ENCODE measurements at places on chromosomes 4 and X. TPM values are rescaled to one million over a fixed set of nuclear protein-coding genes. Genes with fewer than 3 reads are reported as not detected.

Gene NXF3
- not detected for total RNA-seq

GRCh38 chrX:74670028-74670427 lies 55.6 kb upstream of the RLIM start:
- no peak for DNase-seq
- no peaks in the 10 kb centered on the region for H3K27me3 ChIP-seq
- H3K27ac ChIP-seq, result no peak overlapping the region
- H3K4me1 ChIP-seq, result no peaks in the 10 kb centered on the region
- H3K4me3 ChIP-seq, result no peak overlapping the region

Gene MAMLD1
- total RNA-seq, result 4.0 TPM

DNA sequence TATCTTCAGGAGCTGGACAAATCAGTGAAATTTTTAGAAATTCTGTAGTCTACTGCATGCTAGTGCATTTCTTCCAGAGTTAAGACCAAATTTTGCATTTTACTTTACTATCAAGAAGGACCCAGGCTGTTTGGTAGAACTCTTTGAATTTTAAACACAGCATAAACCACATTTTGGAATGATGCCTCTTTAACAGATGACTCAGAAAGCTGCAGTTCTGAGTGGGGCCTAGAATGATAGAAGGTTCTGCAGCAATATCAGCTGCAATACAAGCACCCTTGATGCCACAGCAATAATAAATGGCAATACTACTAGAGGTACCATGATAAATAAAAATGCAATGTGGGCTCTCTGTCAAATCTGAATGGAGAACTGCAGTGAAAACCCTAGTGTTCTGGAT lies 198.7 kb downstream of the TMA16 start:
- H3K27ac ChIP-seq, result no peak overlapping the region
- no peaks in the 10 kb centered on the region for H3K36me3 ChIP-seq
- DNase-seq, result no peak
- no peaks in the 10 kb centered on the region for H3K27me3 ChIP-seq

GRCh38 chrX:104372547-104372946 lies 117.8 kb upstream of the ESX1 start:
- H3K27me3 ChIP-seq, result no peaks in the 10 kb centered on the region
- DNase-seq, result no peak
- H3K4me1 ChIP-seq, result no peaks in the 10 kb centered on the region
- H3K27ac ChIP-seq, result no peak overlapping the region
- no peak overlapping the region for H3K4me3 ChIP-seq
- no peaks in the 10 kb centered on the region for H3K36me3 ChIP-seq

DNA sequence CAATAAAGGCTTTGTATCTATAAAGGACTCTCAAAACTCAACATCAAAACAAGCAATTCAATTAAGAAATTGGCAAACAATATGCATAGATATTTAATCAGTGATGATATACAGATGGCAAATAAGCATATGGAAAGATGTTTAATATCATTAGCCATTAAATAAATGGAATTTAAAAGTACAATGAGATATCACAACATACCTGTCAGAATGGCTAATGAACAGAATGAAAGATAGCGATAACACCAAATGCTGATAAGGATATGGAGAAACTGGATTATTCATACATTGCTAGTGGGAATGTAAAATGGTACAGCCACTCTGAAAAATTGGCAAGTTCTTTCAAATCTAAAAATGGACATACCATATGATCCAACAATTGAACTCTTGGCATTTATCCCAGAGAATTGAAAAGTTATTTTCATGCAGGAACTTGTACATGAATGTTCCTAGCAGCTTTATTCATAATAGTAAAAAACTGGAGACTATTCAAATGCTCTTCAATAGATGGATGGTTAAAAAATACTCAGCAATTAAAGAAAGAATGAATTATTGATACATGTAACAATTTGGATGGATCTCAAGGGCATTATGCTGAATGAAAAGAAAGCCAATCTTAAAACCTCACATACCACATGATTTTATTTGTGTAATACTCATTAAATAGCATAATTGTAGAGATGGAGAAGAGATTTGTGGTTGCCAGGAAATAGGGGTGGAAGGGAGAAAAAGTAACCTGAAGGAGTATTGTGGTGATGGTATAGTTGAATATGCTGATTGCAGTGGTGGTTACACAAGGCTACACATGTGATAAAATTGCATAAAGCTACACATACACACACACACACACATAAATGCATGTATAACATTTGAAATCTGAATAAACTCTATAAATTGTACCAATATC lies 45.9 kb upstream of the ALG13 start:
- peaks cover 3% of the 10 kb centered on the region for H3K4me1 ChIP-seq
- no peak overlapping the region for H3K4me3 ChIP-seq
- no peak overlapping the region for H3K27ac ChIP-seq
- H3K27me3 ChIP-seq, result no peaks in the 10 kb centered on the region
- DNase-seq, result no peak

DNA sequence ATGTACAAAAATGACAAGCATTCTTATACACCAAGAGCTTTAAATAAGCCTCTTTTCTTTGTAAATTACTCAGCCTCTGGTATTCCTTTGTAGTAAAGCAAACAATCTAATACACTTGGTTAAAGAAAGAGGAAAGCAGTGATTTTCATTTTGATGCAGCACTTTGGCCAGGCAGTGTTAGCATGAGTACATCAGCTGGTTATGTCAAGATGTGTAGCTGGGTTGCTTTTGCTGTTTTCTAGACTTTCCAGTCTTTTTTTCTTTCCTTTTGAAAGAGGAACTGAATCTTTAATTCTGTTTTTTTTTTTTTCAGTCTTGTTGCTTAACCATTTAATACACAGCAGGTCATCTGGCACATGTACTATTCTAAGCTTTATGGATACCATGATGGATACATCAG lies 167.1 kb upstream of the AADAT start:
- H3K27ac ChIP-seq, result no peak overlapping the region
- H3K4me3 ChIP-seq, result no peak overlapping the region
- DNase-seq, result no peak
- H3K36me3 ChIP-seq, result no peaks in the 10 kb centered on the region
- no peaks in the 10 kb centered on the region for H3K4me1 ChIP-seq

Gene RTL9
- total RNA-seq, result not detected

DNA sequence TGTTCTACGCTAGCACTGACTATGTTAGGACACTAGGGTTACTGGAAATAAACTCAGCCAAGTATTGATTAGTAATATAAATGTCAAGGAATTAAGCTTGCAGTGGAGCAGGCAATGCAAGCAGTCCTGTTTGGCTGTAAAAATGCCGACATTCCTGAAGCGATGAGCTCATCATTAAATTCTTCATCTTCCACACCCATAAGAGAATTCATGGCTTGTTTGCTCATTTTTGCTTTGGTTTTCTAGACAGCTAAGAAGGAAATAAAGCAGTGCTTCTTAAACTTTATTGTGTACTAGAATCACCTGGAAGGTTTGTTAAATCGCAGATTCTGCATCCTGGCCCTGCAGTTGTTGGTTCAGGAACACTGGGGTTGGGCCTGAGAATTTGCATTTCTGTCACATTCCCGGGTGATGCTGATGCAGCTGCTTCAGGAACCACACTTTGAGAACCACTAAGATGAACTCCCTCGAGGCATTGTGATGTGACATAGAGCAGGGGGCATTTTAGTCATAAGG lies 17.8 kb downstream of the ANXA3 start:
- H3K36me3 ChIP-seq, result no peaks in the 10 kb centered on the region
- DNase-seq, result no peak
- peaks cover 6% of the 10 kb centered on the region for H3K4me1 ChIP-seq

DNA sequence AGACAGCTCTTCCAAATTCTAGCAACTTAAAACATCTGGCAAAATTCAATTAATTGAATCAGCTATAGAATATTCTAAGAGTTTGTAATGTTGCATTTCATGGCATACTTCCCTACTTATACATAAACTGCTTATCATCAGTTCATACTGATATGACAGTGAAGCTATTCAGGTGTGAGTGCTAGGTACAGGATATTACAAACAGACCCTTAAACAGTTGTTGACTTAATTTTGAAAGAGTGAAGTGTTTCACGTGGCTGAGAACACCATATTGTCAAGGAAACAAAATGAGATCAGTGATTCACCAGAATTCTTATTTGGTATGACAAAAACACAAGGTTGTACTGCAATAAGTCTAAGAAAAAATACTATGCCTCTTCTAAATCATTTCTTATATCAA lies 27.4 kb downstream of the CENPU start:
- H3K4me3 ChIP-seq, result no peak overlapping the region
- DNase-seq, result no peak
- no peaks in the 10 kb centered on the region for H3K27me3 ChIP-seq

DNA sequence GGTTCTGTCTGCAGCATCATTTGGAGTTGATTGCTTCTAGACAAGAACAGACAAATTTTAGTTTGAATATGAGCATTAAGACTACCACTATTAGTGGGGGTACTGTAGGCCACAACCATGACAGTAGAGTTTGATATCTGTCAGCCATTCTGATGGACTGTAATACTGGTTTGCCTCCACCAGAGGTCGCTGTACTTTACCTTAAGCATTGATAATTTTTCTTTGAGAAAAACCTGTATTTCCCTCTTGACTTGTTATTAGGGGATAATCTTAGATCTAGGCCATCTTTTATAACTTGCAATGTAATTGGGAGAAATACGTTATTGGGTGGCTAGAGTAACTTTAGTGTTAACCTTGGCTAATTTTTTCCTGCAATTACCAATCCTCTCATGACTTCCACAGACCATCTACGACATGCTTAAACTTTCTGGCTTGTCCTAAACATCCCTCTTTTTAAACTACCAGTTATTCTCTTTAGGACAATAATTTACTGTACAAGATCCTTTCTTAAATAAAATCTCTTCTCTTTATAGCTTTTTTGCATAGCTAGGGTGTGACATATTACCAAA lies 562.4 kb downstream of the MAGEB5 start:
- no peak overlapping the region for H3K4me3 ChIP-seq
- H3K4me1 ChIP-seq, result no peaks in the 10 kb centered on the region
- H3K36me3 ChIP-seq, result no peaks in the 10 kb centered on the region
- H3K27me3 ChIP-seq, result no peaks in the 10 kb centered on the region

GRCh38 chr4:175198056-175198455 lies 279.9 kb downstream of the ADAM29 start:
- H3K27ac ChIP-seq, result no peak overlapping the region
- H3K27me3 ChIP-seq, result no peaks in the 10 kb centered on the region
- H3K4me1 ChIP-seq, result no peaks in the 10 kb centered on the region
- DNase-seq, result no peak
- no peaks in the 10 kb centered on the region for H3K36me3 ChIP-seq
